ENCODE measurements at places on chromosomes 5 and 9. TPM values are rescaled to one million over a fixed set of nuclear protein-coding genes. Genes with fewer than 3 reads are reported as not detected.
A peak's percentile ranks its signal among the peaks of the same experiment; 100 is the strongest.

Gene IFNK
- not detected for total RNA-seq

Gene ENG
- total RNA-seq, result 1.4 TPM

Gene C9
- total RNA-seq, result not detected

Gene WDR38
- not detected for total RNA-seq

Gene ANKRD55
- not detected for total RNA-seq

Gene ACTBL2
- total RNA-seq, result not detected

GRCh38 chr5:115962565-115963402, 509 bp downstream of the LVRN start:
- H3K4me1 ChIP-seq, result peaks cover 17% of the 10 kb centered on the region
- H3K27ac ChIP-seq, result no peak overlapping the region
- peak; percentile 70 for DNase-seq
- no peaks in the 10 kb centered on the region for H3K36me3 ChIP-seq

DNA sequence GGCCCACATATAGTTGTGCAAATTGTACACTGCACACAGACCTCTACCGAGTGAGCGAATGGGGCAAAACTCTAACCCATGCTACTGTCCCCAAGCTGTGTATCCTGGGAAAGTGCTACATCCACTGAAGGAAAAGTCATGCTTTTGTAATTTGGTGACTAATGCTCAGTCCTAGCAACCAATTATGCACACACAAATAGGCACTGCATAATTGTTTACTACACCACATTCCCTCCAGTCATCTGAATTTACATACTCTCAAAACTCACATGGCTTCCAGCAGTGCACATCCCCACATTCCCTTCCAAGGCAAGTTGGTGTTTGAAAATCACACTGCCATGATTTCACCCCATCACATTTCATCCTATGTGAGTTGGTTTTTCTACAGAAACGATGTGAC, 125.9 kb upstream of the OSMR start:
- DNase-seq, result no peak
- no peaks in the 10 kb centered on the region for H3K36me3 ChIP-seq
- H3K27ac ChIP-seq, result no peak overlapping the region
- no peaks in the 10 kb centered on the region for H3K27me3 ChIP-seq
- H3K4me3 ChIP-seq, result no peak overlapping the region
- H3K4me1 ChIP-seq, result no peaks in the 10 kb centered on the region

DNA sequence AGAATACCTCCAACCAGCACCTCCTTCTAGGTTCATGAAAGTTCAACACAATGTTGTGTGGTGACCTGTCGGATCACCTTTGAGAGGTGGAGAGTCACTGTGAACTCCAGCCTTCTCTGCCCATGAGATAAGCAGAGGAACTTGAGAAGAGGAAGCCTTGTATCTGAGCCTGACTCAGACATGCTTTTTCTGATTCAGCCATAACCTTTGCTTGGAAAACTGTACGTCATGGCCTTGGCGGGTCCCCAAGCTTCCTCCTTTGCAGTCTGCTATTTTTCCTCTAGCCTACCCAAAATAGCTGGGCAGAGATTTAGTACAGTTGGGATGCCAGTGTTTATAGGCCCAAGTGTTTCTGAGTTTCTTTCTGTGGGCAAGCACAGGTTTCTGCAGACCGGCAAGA, 274.7 kb downstream of the CETN3 start:
- H3K4me3 ChIP-seq, result no peak overlapping the region
- H3K27ac ChIP-seq, result no peak overlapping the region
- H3K27me3 ChIP-seq, result no peaks in the 10 kb centered on the region
- H3K4me1 ChIP-seq, result peaks cover 7% of the 10 kb centered on the region
- DNase-seq, result no peak

DNA sequence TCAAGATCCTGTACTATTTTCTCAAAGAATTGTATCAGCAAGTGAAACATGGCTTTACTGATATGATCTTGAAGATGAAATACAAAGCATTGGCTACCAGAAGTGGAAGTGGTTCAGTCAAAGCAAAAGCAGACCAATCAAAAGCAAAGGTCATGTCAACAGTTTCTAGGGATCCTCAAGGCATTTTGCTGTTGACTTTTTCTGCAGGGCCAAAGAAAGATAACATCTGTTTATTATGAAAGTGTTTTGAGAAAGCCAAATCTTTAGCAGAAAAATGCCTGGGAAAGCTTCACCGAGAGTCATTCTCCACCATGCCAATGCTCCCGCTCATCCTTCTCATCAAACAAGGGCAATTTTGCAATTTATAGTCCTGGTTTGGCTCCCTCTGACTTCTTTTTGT, 90.3 kb upstream of the ACO1 start:
- H3K4me1 ChIP-seq, result peaks cover 16% of the 10 kb centered on the region
- no peak overlapping the region for H3K27ac ChIP-seq
- no peak for DNase-seq
- H3K36me3 ChIP-seq, result no peaks in the 10 kb centered on the region
- no peak overlapping the region for H3K4me3 ChIP-seq

DNA sequence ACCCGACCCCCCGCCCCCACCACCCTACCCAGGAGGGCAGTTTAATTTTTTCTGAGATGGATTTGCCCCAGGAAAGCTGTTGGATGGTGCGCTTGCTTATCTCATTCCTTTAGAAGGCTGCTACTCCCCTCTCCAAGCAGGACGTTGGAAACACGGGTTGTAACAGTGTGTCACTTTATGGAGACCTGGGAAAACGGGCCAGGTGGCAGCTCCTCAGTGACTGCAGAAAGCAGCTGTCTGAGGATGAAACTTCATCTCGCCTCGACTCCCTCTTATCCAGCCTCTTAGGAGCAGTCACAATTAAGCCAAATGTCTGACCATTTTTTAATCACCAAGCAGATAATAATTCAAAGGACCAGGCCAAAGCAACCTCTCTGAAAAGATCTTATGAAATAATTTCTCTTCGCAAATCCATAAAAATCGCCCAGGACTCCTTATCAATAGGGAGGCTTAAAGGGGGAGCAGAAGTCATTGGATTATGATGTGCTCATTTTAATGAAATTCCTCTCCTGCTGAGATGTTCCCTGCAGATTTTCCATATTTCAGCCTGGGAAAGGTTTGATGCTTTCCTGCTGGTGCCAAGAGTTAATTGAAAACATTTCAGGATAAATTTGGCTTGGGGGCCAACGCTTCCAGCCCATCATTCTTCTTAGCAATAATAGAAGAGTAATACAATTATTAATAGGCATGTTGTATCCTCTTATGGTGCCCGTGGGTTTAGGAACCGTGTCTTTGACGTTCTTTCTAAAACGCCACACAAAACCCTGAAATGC, 26.0 kb downstream of the GAS1 start:
- H3K4me1 ChIP-seq, result no peaks in the 10 kb centered on the region
- H3K27me3 ChIP-seq, result no peaks in the 10 kb centered on the region
- DNase-seq, result no peak
- H3K27ac ChIP-seq, result no peak overlapping the region
- no peaks in the 10 kb centered on the region for H3K36me3 ChIP-seq

DNA sequence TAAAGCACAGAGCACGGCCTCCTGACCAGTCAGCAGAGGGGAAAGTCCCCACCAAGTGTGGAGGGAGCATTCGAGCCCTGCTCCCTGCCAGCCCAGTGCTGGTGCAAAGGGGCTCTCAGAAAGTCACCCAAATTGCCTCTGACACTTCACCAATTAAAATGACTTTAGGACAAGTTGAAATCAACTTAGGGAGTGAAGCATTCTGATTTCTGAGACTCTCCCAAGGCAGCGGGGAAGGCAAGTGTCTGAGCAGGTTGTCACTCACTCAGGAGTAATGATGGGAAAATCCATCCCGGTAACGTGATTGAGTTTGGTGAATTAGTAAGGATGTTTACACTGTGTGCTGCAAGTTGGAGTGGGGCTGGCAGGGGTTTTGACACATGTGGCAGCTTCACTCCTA, 73.7 kb downstream of the PCDH1 start:
- no peak for DNase-seq
- H3K4me3 ChIP-seq, result no peak overlapping the region
- peak overlapping the region; percentile 72 for H3K27ac ChIP-seq
- peaks cover 69% of the 10 kb centered on the region for H3K4me1 ChIP-seq
- no peaks in the 10 kb centered on the region for H3K36me3 ChIP-seq

- no peak overlapping the region for H3K27ac ChIP-seq
- no peak overlapping the region for H3K4me3 ChIP-seq
- H3K36me3 ChIP-seq, result peaks cover 4% of the 10 kb centered on the region
- no peaks in the 10 kb centered on the region for H3K27me3 ChIP-seq
- H3K4me1 ChIP-seq, result peaks cover 7% of the 10 kb centered on the region
Measured at GRCh38 chr9:135958485-135958884, 2.7 kb downstream of the UBAC1 start.

DNA sequence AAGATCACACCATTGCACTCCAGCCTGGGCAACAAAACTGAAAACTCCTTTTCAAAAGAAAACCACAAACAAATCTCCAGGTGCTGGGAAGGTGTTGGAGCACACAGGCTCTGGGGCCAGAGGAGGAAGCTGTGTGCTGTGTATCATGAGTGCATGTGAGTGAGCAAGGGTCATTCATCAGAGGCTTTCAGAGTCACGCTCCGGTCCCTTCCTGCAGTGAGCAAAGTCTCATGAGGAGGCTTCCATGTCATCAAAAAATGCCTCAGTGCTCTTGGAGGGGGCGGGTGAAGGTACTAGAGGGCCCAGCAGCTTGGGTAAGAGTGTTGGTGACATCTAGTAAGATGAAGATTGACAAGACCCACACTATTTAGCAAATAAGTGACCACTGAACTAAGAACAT, 48.3 kb upstream of the TESK1 start:
- no peak overlapping the region for H3K27ac ChIP-seq
- H3K4me3 ChIP-seq, result no peak overlapping the region
- H3K36me3 ChIP-seq, result no peaks in the 10 kb centered on the region
- DNase-seq, result no peak

- no peak overlapping the region for H3K4me3 ChIP-seq
- no peak overlapping the region for H3K27ac ChIP-seq
- H3K27me3 ChIP-seq, result peaks cover 9% of the 10 kb centered on the region
- H3K36me3 ChIP-seq, result no peaks in the 10 kb centered on the region
Measured at GRCh38 chr9:114092336-114092735, 6.8 kb downstream of the KIF12 start.

- no peaks in the 10 kb centered on the region for H3K27me3 ChIP-seq
- H3K36me3 ChIP-seq, result no peaks in the 10 kb centered on the region
- no peak overlapping the region for H3K27ac ChIP-seq
- H3K4me1 ChIP-seq, result no peaks in the 10 kb centered on the region
- H3K4me3 ChIP-seq, result no peak overlapping the region
Measured at GRCh38 chr9:107131108-107131799, 151.8 kb upstream of the RAD23B start.
